ENCODE measurements at places on chromosomes 2 and 18. TPM values are rescaled to one million over a fixed set of nuclear protein-coding genes. Genes with fewer than 3 reads are reported as not detected.

The DCDC2C gene
- not detected for total RNA-seq

The HRH4 gene
- 0.41 TPM for total RNA-seq

The HOXD13 gene
- total RNA-seq: not detected

The ALKAL2 gene
- not detected for total RNA-seq

The OLA1 gene
- total RNA-seq: 125 TPM
